ENCODE measurements at places on chromosomes 3 and 15.

DNA sequence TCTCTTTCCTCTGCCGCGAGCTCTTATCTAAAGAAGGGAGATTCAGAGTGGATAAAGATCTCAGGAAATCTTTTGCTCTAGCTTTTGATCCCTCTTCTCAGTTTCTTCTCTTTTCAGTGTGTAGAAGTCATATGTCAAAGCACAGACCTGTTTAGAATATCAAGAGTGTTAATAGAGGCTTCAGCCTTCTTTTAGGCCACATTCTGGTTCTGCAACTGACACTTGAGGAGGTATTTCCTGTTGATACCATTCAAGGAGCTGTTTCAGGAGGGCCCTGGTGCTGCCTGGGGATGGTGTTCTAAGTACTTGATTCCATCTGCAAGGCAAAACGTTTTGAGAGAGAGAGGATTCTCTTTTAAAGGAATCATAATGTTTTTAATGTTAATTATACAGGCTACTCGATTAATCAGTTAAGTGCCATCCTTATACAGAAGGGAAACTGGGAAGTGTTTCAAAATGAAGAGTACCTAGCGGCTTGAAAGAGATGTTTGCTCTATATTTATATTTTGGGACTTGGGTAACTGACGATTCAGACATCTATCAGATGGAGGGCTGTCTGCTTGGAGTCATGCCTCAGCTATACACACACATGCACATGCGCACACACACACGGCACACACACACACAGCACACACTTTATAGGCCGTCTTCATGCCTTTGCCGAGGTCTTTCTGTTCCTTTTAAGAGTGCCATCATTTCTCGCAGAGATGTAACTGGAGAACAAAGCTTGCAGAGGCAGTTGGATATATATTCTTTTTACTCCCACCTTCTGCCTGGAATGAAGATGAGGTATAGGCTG is 313.9 kb downstream of the PTPRG start:
- DNase-seq, result no peak

DNA sequence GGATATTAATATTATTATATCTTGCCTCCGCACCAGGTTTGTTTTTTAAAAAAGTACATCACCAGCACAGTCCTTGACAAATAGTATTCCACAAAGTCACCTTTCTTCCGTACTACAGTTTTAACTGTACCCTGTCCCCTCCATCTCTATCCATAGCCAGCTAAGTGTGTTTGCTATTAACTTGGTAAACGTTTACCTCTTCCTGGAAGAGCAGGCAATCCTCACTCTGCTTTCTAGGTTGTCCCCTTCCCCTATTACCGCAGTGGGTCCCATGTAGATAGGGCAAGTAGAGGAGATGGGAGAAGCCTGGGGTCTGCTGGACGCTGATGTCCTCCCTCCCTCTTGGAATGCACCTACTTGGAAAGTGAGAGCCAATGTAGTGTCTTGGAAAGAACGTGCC is 83.9 kb upstream of the ETV5 start:
- DNase-seq, result no peak

- DNase-seq, result peak; percentile 32
Observed at GRCh38 chr3:126081618-126082361, 2.1 kb downstream of the SLC41A3 start.

- DNase-seq, result no peak
Observed at GRCh38 chr3:73024836-73025235, 28.2 kb downstream of the PPP4R2 start.

DNA sequence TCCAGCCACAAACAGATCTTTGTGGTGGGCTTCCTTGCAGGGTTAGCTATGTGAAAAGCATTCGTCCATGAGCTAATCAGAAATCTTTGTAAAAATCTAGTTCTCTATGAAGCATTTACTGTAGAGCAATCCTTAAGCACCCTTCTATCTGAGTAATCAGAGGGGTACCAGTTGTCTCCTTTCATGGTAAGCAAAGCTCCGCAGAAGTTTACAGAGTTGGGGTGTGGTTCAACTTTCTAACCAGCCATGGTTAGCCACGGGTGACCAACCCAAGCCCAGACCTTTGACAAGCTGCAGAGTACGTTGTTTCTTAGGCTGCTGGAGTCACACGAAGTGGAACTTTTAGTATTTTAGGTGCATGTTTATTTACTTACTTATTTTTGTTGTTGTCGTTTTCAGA is 77.4 kb downstream of the FLNB start:
- DNase-seq, result no peak

DNA sequence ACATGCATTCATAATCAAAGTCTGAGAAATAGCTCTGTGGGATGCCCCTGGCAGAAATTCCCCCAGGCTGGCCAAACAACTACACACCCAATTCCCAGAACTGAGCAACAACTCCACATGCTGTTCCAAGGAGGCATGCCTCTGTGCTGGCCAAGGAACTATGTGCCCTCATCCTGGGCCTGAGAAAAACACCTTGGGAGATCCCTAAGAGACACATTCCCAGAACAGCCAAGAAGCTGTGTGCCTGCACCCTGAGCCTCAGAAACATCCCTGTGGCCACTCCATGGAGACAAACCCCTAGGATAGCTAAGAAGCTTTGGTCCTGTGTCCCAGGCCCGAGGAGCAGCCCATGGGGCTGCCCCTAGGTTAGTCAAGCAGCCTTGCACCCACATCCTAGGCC is 92.3 kb upstream of the MME start:
- DNase-seq, result no peak

GRCh38 chr3:154119951-154120350 is 1.2 kb upstream of the ARHGEF26 start:
- no peak for DNase-seq

- DNase-seq, result peak; percentile 19
Observed at GRCh38 chr3:190642016-190642415, 128.1 kb downstream of the IL1RAP start.

DNA sequence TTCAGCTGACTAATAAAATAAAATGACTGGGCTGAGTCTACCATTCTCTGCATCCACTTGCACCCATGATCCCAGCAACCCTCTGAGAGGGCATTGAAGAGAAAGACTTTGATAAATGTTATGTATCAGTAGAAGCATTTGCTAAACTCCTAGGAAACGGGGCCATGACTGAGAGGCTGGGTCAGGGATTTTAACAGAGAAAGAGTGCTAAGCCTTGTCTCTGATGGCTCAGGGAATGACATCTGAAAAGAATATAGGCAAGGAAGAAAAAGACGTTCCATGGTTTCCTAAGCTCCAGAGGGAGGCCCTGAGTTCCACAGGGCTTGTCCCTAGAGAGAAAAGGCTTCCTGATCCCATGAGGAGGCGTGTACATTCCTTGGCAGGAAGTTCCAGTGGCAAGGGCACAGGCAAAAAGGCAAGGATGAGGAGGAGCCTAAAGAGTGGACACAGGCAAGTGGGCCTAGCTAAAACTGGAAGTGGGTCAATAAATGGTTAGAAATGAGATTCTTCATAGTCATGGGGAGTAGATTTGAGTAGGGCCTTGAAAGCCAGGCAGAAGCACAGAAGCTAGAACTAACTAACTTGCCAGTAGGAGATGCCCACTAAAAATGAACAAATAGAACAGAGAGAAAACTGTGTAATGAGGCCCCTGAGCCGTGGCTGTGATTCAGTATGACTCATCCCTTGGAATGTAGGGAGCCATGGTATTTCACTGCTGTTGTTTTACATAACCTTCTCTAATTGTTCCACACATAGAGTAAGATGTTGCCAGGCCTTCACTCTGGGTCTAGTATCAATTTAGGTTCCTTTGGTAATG is 44.9 kb upstream of the MANF start:
- no peak for DNase-seq

- DNase-seq, result no peak
Observed at GRCh38 chr15:99514306-99514705, 51.5 kb upstream of the MEF2A start.

DNA sequence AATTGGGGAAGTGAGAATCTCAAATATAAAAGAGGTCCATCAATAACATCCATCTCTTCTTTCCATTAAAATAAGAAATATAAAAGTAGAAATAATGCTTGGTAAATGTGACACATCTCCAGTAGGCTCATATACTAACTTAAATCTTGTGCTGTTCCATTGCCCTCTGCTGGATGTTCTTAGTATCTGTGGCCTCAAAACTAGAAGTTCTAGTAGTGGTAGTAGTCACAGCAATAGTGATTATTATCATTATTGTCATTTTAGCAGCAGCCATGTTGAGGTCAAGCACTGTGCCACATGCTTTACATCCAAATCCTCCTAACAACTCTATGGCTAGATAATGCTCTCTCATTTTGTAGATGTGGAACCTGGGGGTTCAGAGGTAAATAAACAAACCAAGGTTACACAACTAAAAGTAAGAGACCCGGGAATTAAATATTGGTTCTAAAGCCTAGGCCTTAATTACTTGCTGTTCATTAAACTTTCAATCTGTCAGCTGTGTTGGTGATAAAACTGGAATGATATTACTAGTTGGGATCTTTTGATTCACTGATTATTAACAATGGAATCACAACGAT is 20.2 kb upstream of the BTLA start:
- peak; percentile 29 for DNase-seq

- DNase-seq, result no peak
Observed at GRCh38 chr3:169758359-169758994, 6.4 kb downstream of the TERC start.

DNA sequence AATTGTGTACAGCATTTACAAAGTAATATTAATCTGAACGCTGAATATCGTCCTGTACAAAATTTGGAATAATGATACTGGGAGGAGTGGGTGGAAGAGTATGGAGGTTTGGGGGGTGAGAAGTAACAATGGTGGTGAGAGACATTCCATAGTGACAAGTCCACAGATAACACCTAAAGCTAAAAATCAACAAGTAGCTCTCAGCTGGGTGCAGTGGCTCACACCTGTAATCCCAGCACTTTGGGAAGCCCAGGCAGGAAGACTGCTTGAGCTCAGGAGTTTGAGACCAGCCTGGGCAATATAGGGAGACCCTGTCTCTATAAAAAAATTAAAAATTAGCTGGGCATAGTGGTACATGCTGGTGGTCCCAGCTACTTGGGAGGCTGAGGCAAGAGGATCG is 5.1 kb downstream of the MRPS25 start:
- DNase-seq, result no peak

DNA sequence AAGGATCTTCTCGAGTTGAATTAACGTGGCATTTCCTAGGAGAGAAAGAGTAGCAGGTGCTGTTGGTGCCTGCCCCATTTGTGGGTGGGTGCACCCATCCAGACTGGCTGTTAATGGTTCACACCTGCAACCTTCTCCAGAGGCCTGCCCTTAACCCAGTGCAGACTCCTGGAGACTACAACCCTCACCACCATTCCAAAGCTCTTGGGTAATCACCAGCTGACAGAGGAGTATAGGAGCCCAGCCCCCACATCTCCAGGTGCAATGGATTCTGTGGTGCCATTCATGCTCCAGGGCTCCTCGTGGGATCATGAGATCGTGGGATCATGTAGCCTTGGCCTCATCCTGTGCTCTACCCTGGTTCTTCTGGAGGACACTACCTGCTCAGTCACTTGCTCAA is 60.2 kb downstream of the SEMA5B start:
- DNase-seq, result no peak

DNA sequence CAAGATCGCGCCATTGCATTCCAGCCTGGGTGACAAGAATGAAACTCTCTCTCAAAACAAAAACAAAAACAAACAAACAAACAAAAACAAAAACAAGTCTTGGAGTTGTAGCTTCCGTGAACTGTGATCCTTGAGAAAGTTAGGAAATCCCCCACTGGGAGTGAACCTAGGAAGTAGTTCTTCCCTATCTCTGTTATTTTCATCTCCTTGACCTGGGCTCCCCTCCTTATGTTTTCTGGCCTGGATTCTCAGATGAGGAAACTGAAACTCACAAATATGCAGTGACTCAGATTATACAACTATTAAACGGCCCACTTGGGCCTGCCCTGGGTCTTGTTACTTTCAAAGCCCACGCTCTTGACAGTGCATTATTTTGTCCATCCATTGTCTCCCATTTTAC is 29.7 kb downstream of the SAXO2 start:
- DNase-seq, result no peak

DNA sequence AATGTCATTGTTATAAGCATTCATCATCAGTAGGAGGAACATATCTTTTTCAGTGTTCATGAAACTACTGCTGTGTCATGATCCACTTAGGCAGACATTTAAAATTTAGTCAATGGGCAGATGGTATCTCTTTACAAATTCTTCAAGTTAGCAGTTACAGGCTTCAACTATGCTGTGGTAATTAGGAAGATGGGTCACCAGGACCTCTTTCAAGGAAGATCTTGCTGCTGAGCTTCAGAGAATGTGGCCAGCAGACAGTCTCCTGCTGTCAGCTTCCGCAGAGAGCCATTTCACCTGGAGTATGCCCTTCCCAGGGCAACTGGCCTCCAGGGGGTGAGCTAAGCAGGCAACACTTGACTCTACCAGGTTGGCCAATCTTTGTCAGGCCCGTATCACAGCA is 19.4 kb downstream of the IFT57 start:
- DNase-seq, result peak; percentile 11

DNA sequence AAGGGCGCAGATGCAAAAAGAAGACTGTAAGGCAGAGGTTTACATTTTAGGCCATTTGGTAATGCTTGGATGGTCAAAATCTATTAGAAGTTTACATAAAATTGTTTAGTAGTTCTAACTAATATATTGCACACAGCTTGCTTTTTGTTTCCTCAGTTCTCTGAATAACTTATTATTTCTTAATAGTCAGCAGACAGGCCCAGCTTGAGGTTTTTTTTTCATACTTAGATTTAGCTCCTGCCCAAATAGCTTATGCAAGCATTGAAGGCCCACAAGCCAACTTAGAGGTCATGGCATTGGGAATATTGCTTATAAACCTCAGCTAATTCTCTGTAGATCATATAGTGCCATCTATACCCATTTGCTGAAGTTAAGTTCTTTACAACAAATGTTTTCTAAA is 172.5 kb downstream of the RAP2B start:
- DNase-seq, result no peak

DNA sequence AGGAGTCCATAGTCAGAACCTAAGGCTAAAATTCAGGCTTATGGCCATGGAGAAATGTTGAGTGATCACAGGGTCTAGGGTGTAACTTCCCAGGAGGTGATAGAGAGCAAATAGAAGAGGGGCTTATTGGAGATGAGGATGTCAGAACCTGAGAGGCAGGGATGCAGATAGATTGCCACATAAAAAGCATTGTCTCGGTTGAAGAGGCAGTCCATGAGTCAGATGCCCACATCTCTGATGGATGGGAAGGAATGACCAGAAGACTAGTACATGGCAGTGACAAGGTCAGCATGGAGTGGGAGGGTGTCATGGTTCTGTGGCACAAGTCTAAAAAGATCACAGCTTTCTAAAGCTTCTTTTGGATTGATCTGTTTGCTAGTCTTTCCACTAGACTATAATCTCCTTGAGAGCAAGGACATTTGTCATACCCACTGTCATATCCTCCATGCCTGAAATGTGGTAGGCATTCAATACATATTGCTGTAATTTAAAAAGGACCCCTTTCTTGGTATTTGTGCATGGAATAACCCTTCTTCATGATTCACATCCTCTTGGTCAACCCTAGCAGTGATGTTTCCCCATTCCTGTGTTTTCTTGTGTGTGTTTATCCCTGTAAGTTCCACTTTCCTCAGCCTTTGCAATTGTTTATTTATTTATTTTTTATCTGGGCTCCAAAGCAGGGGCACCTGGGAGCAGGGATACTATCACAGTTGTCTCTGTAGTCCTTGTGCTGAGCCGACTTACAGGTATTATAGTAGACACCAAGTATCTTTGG is 613.4 kb upstream of the CFAP20DC start:
- DNase-seq, result no peak

Data from WERI-Rb-1 (cell line).